AG04450 (cell line): ENCODE measurements at places on chromosomes 5 and 9.

- DNase-seq: no peak
Observed at GRCh38 chr5:157143127-157143971, 684 bp upstream of the MED7 start.

- DNase-seq: no peak
Observed at GRCh38 chr5:153676406-153676805, 185.9 kb downstream of the GRIA1 start.

DNA sequence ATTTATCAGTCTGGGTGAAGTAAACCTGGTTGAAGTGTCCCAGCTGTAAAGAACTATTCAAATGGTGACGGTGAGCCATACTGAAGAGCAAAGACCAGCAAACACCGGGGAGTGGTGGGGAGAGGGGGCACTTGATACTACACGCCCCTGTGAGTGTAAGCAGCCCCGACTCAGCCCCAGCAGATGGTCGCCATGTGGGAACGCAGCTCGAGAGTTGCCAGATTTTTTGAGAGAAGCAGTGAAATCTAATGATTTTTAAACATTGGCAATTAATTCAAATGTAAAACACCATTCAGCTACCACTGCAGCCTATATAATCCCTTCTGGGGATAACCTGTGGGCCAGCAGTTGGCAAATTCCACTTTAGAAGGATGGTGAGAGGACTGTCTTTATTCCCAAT lies 1386.9 kb upstream of the WWC1 start:
- no peak for DNase-seq

GRCh38 chr5:67149951-67150523 lies 46.6 kb downstream of the CD180 start:
- DNase-seq: no peak

DNA sequence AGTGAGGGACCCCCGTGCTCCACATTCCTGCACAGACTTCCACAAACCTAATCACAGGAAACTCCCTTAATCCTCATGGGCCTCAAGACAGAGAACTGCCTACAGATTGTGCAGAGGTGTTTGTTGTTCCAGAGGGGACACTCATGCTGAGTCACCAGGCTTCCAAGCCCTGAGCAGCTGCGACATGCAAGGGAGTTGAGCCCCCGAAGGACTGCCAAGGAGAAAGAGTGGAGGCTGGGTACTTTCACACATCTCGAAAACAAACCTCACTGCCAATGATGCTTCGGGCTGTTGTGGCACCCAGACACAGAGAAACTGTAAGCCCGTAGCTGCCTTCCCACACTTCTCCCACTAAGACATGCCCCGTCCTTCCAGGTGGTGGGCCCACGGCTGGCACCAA lies 480.8 kb downstream of the CDH12 start:
- DNase-seq: peak; percentile 61
